Mesangial cell (primary cell): ENCODE measurements at places on chromosomes 3 and 15. TPM values are rescaled to one million over a fixed set of nuclear protein-coding genes. Genes with fewer than 3 reads are reported as not detected.

The ADAMTS9 gene
- total RNA-seq, result 5.4 and 20.3 TPM in 2 replicates

The GADL1 gene
- total RNA-seq, result 0.13 TPM in 1 of 2 replicates, not detected in the other

The LRRC58 gene
- 15.1 and 15.2 TPM in 2 replicates for total RNA-seq

The TLR9 gene
- total RNA-seq, result not detected in 2 replicates

The PSTPIP1 gene
- 0.25 TPM in 1 of 2 replicates, not detected in the other for total RNA-seq

The KY gene
- under 0.01 TPM in 1 of 2 replicates, not detected in the other for total RNA-seq

The CSPG5 gene
- total RNA-seq, result 0.76 and 1.6 TPM in 2 replicates

The TPM1 gene
- total RNA-seq, result 471 and 745 TPM in 2 replicates

The MAP1A gene
- total RNA-seq, result 4.2 and 7.6 TPM in 2 replicates

The MKRN3 gene
- total RNA-seq, result not detected in 2 replicates

The ZPLD1 gene
- 0.25 and 1.1 TPM in 2 replicates for total RNA-seq

The ZKSCAN7 gene
- total RNA-seq, result 4.9 and 8.0 TPM in 2 replicates

The NCKIPSD gene
- total RNA-seq, result 20.5 and 24.4 TPM in 2 replicates

The DNAJC13 gene
- 20.7 and 21.7 TPM in 2 replicates for total RNA-seq

The GOLGA6D gene
- total RNA-seq, result not detected in 2 replicates

The GOLGA8H gene
- total RNA-seq, result 0.25 and 0.49 TPM in 2 replicates

The BNC1 gene
- total RNA-seq, result 15.3 and 41.8 TPM in 2 replicates

The SCG5 gene
- 17.3 and 58.6 TPM in 2 replicates for total RNA-seq

The PCSK6 gene
- 0.13 and 0.81 TPM in 2 replicates for total RNA-seq

The TAGLN3 gene
- total RNA-seq, result 3.3 and 11.9 TPM in 2 replicates

The PRR20G gene
- not detected in 2 replicates for total RNA-seq

The ACKR4 gene
- not detected in 2 replicates for total RNA-seq

The LPCAT4 gene
- 17.6 and 23.5 TPM in 2 replicates for total RNA-seq

The GATA2 gene
- total RNA-seq, result 2.1 and 4.1 TPM in 2 replicates

The PRRT3 gene
- total RNA-seq, result 0.98 and 6.0 TPM in 2 replicates

The KNG1 gene
- not detected in 2 replicates for total RNA-seq

The KCNH8 gene
- total RNA-seq, result under 0.01 TPM in 2 replicates

The GCHFR gene
- total RNA-seq, result 24.9 and 91.1 TPM in 2 replicates

The SNX22 gene
- total RNA-seq, result under 0.01 and 0.25 TPM in 2 replicates

The SLC22A13 gene
- total RNA-seq, result 0.13 and 0.16 TPM in 2 replicates

The CADM2 gene
- total RNA-seq, result not detected in 2 replicates

The CAND2 gene
- 9.0 and 13.2 TPM in 2 replicates for total RNA-seq

The TMCO5A gene
- not detected in 2 replicates for total RNA-seq

The PAQR5 gene
- 0.81 and 0.89 TPM in 2 replicates for total RNA-seq

The PLA2G4D gene
- total RNA-seq, result not detected in 2 replicates

The STAB1 gene
- 0.13 and 0.33 TPM in 2 replicates for total RNA-seq

The C3orf20 gene
- not detected in 2 replicates for total RNA-seq

The SLITRK3 gene
- not detected in 2 replicates for total RNA-seq

The KBTBD8 gene
- 0.38 and 0.65 TPM in 2 replicates for total RNA-seq

The PP2D1 gene
- not detected in 2 replicates for total RNA-seq

The MYL3 gene
- total RNA-seq, result 8.5 TPM in 1 of 2 replicates, not detected in the other

The RPP25 gene
- 6.0 and 8.7 TPM in 2 replicates for total RNA-seq

The ZNF80 gene
- not detected in 2 replicates for total RNA-seq

The POLQ gene
- total RNA-seq, result 1.0 and 5.9 TPM in 2 replicates

The TM4SF1 gene
- 113 and 140 TPM in 2 replicates for total RNA-seq

The GOLGA8N gene
- 0.16 and 1.9 TPM in 2 replicates for total RNA-seq

The MORC1 gene
- total RNA-seq, result not detected in 2 replicates

The GOLGA8R gene
- 0.89 TPM in 1 of 2 replicates, not detected in the other for total RNA-seq

The SLC35G2 gene
- 2.8 and 5.2 TPM in 2 replicates for total RNA-seq

The SNTN gene
- not detected in 2 replicates for total RNA-seq

The GNAT1 gene
- total RNA-seq, result not detected in 2 replicates

The ESYT3 gene
- 1.5 and 1.6 TPM in 2 replicates for total RNA-seq

The PPM1L gene
- 2.6 and 6.5 TPM in 2 replicates for total RNA-seq

The LNP1 gene
- 0.63 and 1.8 TPM in 2 replicates for total RNA-seq

The MAP2K1 gene
- total RNA-seq, result 26.1 and 42.0 TPM in 2 replicates

The CDC25A gene
- 7.9 and 24.8 TPM in 2 replicates for total RNA-seq
